ENCODE measurements at places on chromosomes 2 and 18.

DNA sequence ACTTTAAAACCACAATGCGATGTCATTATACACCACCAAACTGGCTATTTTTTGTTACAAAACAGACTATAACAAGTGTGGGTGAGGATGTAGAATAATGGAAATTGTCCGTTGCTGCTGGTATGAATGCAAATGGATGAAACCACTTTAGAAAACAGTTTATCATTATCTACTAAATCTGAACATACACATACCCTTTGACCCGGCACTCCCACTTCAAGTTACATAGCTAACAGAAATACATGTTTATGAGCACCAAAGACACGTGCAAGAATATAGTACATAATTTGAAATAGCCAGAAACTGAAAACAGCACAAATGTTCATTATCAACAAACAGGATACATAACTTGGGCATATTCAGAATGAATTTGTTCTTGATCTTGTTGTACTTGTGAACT, 206.4 kb upstream of the CHAC2 start:
- no peak for DNase-seq

DNA sequence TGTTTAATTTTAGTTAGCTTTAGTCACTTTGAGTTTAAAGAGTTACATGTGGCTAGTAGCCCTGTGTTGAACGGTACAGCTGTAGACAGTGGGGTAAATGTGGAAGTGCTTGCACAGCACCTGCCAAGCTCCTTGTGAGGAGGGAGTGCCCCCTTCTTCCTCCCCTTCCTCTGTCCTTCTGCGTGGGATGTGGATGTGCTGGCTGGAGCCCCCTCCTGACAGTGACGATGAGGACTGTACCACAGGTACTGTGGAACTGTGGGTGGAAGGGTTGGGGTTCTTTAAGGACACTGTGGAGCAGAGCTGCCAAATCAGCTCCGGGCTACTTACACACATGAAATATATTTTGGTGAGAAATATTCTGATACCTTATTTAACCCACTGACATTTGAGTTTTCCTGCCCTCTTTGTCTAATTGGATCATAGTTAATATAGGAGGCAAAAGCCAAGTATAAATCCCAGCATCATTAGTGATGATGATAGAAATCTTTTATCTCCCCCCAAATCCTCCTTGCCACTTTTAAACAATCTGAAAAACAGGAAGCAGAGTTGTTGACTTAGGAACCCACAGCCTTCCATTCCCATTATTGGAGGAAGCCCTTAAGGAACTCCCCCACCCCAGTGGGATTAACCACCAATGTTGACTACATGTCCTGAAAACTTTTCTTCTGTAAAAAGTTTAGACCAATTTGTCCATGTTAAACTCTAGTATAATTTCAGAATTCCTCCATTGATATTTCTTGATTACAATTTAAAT, 181.3 kb downstream of the PTPRM start:
- no peak for DNase-seq

DNA sequence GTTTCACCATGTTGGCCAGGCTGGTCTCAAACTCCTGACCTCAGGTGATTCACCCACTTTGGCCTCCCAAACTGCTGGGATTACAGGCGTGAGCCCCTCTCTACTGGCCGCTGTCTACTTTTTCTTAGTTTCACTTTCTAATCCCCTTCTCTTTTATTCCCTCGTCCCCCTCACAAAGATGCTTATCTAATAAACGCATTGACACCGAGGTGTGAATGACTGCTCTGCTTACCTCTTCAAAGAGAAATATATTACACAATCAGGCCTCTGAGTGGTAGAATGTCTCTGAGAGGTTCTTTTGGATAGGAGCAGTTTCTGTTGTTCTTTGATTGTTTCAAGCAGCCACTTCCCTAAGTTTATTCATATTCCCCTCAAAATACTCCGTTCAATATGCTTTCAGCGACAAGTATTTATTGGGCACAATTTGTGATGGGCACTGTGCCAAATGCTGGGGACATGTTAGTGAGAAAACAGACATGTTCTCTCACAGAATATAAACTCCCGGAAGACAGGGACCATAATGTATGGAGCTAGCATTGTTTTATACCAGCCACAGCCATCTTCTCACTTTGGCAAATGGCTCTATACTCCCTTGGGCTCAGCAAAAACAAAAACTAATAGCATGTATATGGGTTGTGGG, 34.7 kb upstream of the RAPH1 start:
- DNase-seq = no peak

GRCh38 chr2:218345491-218346236, 11.0 kb upstream of the CATIP start:
- no peak for DNase-seq

DNA sequence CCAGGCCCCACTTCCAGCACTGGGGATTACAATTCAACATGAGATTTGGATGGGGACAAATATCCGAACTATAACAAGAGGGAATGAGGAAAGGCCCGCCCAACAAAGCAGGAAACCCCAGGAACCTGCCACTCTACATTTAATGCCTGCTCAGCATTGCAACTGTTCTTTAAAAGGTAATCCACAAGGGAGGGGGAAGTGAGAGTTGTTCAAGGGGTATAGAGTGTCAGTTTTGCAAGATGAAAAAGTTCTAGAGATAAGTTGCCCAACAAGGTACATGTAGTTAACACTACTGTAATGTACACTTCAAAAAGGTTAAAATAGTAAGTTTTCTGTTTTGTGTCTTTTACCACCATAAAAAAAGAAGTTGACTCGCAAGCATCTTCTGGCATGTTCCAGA, 137.6 kb downstream of the MBD2 start:
- no peak for DNase-seq

DNA sequence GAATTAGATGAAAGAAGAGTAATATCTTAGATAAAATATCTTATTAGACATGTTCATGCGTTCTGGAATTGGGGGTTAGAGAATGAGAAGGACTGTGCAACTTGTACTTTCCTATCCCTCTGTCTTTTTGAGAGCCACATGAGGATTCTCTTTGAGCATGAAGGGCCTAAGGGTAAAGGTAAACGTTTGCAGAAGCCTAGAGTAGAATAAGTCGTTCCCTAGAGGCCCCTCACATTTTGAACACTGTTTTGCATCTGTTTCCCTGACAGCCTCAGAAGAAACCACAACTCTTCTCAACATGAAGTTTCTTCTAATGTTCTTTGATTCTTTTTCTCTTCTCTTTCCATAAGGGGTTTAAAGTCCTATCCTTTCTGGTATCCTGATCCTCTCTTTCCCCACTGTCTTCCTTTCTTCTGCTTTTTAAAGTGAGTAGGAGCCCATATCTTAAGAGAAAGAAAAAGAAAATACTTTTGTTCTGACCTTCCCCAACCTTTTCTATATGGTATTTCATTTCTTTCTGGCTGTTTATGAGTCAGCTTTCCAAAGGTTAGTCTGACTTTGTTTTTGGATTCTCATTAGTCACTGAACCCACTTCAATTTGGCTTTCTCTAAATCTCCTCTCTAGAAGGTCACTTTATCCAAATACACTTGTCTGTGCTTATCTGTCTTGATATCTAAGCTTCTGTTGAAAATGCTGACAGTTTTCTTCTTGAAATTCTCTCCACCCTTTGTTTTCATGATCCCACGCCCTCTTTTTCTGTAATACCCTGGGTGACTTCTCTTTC, 34.8 kb downstream of the PPP1R1C start:
- no peak for DNase-seq

- no peak for DNase-seq
These were observed 170.2 kb downstream of the TPGS2 start for GRCh38 chr18:36658611-36659010.

- no peak for DNase-seq
These were observed 375.5 kb upstream of the SLC8A1 start for GRCh38 chr2:40827392-40827791.

- no peak for DNase-seq
These were observed 17.2 kb downstream of the SP110 start for GRCh38 chr2:230202430-230203109.

- DNase-seq = no peak
These were observed 109.6 kb downstream of the SH3RF3 start for GRCh38 chr2:109238580-109238979.

- DNase-seq = no peak
These were observed 151.5 kb upstream of the MAP3K20 start for GRCh38 chr2:172924097-172924660.

GRCh38 chr2:42486145-42486906, 7.5 kb downstream of the KCNG3 start:
- DNase-seq = no peak

- DNase-seq = no peak
These were observed 19.2 kb upstream of the PCBP1 start for GRCh38 chr2:70068119-70068518.

GRCh38 chr2:71240794-71241193, 13.9 kb upstream of the PAIP2B start:
- no peak for DNase-seq

- no peak for DNase-seq
These were observed 30.5 kb downstream of the GCKR start for GRCh38 chr2:27527182-27527581.

DNA sequence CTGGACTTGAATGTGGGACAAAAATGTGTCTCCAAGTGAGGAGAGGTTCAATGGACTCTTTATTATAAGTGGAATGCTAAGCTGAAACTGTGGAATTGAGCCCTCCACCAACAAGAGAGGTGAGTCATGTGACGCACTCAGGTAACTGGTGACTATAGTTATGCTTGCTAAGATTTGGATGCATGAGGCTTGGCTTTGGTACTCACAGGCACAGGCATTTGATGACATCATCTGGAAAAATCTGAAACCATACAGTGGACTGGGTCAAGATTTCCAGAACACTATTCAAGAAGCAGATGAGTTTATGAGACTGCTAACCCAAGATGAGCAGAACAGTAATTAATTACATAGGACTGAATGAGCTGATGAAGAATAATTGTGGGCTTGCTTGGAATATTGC, 15.7 kb upstream of the SULT1C3 start:
- no peak for DNase-seq

DNA sequence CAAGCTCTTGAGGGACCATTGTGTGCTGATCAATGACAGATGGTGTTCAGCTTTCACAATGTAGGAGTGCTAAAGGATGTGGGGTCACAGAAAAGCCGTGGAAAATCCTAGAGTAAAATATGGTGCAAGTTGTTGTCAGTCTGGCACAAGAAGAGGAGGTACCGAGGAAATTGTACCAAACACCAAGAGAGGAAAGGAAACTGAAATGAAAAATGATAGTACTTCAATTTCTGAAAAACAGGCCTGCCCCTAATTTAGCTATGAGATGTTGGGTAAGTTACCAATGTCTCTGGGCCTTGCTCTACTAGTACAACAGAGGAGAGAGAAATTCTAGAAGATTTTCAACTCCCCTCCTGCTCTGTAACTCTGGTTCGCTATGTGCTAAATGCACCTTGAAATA, 78.8 kb upstream of the PELI1 start:
- no peak for DNase-seq

DNA sequence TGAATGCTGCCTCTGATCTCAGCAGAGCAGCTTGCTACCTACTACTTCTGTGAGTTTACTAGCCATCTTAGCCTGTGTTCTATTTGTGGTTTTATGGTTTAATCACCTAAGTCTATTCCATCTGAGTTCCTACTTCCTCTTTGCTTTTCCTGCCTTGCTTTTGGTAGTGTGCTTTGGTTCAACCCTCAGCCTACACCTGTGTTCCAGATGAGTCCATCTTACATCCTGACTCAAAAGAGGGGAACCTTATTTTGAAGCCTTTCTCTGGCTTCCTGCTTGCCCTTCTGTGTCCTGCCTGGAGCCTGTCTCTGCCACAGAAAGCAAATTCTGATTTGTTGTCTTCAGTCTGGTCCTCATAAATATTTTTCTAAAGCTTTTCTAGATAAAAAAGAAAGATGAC, 530.3 kb upstream of the MEX3C start:
- no peak for DNase-seq

- no peak for DNase-seq
These were observed 30.6 kb downstream of the SPATS2L start for GRCh38 chr2:200336980-200337615.
